ENCODE measurements at places on chromosomes 1 and 21.

GRCh38 chr1:187046293-187046692 lies 217.5 kb downstream of the PLA2G4A start:
- no peak for DNase-seq

- no peak for DNase-seq
These were observed 1.8 kb upstream of the TMEM52 start for GRCh38 chr1:1920608-1921458.

DNA sequence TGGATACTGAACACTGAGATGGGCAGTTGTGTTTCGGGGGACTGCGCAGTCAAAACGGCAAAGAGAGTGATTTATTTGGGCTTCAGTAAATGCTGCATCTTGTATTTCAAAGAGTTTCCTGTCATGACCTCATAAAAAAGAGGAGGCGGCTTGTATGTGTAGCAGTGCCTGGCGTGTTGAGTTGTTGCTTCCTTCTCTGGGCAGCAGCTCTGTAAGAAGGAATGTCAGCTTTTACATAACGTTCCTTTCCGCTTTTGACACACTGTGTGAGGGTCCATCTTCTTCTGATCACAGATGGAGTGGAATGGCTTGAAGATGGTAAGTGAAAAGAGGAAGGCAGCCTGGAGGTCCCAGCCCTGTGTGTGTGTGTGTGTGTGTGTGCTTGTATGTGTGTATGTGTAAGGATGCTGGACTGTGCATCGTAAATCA lies 941 bp downstream of the ELAVL4 start:
- DNase-seq, result no peak

- peak; percentile 42 for DNase-seq
These were observed 4.5 kb downstream of the ADARB1 start for GRCh38 chr21:45078877-45079281.

GRCh38 chr1:214420341-214420740 lies 131.1 kb downstream of the PTPN14 start:
- DNase-seq, result no peak

GRCh38 chr1:194846488-194846887 lies 1660.1 kb upstream of the B3GALT2 start:
- DNase-seq, result no peak

DNA sequence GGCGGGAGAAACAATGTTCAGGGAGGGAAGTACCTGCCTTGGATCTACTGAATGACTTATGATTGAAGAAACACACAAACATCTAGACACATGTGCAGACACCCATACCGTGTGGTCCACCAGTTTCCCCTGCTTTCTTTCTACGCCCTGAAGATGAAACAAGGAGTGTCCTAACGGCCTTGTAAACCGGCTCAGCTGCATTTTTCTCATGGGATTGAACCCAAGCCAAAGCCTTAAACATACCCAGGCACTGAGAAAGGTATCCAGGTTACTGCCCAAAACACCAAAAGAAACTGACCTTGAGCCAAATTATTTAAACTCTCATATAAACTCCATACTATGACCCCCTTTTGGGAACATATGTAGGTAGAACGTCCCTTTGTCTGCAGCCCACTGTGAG lies 630.0 kb upstream of the RGS18 start:
- no peak for DNase-seq

DNA sequence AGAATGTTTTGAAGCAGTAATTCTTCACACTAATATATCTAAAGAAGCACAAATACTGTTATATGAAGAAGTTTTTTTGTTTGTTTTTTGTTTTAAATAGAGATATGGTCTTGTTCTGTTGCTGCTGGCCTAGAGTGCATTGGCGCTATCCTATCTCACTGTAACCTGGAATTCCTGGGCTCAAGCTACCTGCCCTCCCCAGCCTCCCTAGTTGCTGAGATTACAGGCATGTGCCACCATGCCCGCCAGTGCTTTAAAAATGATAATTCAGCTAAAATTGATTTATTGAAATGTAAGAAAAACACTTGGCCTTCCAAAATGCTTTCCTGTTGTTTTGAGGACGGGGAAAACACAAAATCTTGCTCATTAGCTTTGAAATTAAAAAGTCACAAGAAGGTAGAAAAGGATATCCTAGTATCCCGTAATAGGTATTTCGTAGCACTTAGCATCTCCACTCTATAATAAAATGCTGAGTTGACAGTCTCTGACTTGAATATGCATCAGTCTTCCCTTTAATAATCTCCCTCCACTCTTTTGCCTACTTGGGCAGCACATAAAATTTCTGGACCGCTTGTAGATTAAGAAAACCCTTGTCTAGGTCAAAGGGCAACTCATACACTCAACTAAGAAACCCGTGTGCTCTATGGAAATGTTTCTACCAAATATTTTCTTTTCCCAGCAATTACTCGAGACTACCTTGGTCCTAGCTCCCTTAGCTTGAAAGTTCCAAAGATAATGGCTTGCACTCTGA lies 1.3 kb downstream of the SCYL3 start:
- no peak for DNase-seq

DNA sequence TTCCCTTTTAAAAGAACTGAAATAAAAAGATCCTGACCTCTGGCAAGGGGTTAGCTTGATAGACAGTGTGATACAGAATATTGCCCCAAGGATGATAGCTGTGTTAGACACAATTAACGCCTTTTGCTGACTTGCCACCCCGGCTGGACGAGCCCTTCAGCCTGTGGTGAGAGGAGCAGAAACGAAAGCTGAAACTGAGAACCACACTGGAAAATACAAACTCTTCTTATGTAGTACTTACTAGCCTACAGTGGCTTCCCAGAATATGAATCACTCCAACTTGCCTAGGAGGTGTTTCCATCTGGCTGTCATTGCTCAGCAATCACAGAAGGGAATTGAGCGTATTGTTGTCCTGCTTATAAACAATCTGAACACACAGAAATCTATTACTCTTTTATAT lies 22.9 kb downstream of the SAMSN1 start:
- no peak for DNase-seq

DNA sequence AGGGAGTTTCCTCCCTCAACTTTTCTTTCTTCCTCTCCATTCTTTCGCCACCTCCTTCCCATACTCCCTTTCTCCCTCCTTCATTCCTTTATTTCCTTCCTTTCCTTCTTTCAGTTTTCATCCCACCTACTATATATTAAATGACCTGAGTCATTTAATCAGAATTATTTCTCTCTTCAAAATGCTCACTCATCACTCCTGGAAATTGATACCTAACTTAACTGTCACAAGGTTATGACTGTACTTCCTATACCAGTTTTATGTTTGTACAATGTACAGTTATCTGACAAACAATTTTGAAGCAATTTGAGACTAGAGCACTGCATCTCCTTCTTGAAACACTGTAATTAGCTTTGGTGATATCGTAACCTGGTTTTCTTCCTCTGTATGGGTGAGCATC lies 41.4 kb downstream of the NEXN start:
- no peak for DNase-seq

DNA sequence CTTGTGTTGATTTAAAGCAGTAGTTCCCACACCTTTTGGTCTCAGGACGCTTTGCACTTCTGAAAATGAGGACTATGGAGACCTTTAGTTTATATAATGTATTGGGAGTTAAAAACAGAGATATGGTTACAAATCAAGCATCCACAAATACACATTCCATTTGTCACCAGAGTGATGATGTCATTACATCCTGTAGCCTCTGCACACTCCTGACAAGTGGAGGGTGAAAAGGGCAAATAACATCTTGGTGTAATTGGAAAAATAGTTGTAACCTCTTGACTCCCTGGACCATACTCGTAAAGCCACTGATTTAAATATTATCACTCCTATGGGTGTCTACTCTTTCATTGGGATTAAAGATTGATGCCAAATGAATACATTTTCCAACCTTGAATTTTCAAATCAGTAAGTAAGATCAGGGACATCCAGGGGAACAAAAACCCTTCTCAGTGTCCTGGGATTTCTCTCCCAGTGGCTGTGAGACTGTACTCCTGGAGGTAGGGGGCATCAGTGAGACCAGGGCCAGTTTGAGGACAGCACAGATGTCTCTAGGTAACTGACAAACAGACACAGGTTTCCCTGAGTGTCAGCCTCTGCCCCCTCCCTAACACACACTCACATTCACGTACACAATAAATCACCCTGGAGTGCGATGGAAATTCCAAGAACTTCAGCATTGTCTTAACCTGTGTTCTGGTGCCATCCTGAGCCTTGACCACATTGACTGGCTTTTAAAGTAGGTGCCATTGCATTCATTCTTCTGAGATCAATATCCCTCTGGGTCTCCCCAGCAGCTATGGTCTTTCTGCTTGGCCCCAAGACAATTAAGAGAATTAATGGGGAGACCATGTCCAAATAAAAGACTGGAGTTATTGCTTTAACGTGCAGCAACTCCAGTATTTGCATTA lies 63.0 kb downstream of the NR5A2 start:
- no peak for DNase-seq

- DNase-seq, result peak; percentile 90
These were observed 42.1 kb upstream of the TP53BP2 start for GRCh38 chr1:223887747-223888418.
